COLO829 (cell line): ENCODE measurements at places on chromosomes 1 and 21.

DNA sequence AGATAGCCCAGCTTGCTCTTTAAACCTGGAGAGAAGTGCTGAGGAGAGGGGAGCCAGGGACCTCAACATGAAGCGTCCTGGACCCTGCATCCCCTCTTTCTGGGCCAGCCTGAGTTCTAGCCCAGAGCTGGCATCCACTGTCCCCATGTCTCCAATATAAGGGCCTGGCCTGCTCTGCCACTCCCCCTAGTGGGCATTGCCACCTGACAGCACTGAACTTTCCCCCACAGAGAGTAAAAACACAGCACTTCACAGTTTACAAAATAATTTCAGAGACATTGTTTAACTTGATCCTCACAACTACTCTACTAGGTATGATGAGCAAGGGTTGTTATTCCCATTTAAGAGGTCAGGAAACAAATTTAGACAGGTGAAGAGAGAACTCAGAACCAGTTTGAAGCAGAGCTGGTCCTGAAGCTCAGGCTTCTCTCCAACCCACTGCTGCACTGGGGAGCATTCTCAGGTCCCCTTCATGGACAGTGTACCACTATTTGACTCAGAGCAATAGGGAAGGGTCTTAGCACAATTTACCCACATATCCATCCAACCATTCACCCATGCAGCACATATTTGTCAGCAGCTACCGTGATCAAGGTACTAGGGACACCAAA is 151.2 kb downstream of the DMRTA2 start:
- peak; percentile 37 for DNase-seq

DNA sequence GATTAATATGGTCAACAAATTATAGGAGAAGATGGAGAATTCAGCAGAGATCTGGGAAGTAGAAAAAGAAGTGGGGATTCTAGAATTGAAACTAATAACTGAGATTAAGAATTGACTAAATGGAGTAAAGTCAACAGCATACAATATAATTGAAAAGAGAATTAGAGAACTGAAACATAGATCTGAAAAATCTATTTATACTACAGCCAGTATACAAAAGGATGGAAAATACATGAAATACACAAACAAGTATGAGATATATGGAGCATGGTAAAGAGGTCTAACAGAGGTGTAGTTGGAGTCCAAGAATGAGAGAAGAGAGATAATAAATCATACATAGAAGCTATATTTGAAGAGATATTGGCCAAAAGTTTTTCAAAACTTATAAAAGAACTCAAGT is 235.2 kb downstream of the FGGY start:
- DNase-seq, result no peak

- no peak for DNase-seq
Measured at GRCh38 chr1:181493885-181494284, 10.6 kb downstream of the CACNA1E start.

GRCh38 chr1:191693797-191694196 is 464.5 kb upstream of the RGS18 start:
- no peak for DNase-seq
